ENCODE measurements at places on chromosomes 2 and 18.

DNA sequence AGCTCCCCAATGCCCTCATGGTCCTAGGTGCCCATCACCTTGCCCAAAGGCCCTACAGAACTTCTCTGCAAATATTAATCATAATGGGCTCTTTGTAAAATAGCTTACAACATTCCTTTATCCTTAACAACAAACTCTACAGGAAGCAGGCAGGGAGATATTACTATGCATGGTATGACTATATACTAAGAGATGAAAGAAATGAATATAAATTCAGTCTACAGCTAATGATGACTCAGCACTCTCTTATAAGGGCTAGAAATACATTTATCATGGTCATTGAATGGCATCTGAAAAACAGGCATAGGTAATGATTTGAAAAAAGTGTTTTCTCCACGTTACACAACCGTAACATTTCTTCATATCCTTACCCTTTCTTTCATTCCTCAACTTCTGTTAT is 254.8 kb upstream of the DSEL start:
- DNase-seq = no peak

DNA sequence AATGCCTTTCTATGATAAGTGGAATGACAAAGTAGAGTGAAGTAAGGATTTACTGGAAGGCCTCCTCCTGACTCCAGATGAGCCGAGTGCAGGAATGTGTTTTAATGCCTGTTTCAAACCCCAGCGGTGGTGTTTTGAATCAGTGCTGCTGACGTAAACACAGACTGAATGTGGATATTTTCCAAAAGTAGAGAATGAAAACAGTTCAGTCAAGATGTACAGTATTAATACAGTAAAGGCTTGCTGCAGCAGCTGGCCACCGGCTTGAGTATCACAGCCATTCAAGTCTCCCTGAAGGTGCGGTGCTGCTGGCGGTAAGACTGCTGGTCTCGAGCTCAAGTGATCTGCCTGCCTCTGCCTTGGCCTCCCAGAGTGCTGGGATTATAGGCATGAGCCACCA is 46.7 kb downstream of the ARHGAP28 start:
- DNase-seq = no peak

- no peak for DNase-seq
Observed at GRCh38 chr18:9546468-9546867, 67.9 kb downstream of the PPP4R1 start.

GRCh38 chr2:210718503-210718902 is 162.1 kb downstream of the CPS1 start:
- DNase-seq = no peak

- no peak for DNase-seq
Observed at GRCh38 chr2:196288006-196288538, 116.7 kb upstream of the STK17B start.

DNA sequence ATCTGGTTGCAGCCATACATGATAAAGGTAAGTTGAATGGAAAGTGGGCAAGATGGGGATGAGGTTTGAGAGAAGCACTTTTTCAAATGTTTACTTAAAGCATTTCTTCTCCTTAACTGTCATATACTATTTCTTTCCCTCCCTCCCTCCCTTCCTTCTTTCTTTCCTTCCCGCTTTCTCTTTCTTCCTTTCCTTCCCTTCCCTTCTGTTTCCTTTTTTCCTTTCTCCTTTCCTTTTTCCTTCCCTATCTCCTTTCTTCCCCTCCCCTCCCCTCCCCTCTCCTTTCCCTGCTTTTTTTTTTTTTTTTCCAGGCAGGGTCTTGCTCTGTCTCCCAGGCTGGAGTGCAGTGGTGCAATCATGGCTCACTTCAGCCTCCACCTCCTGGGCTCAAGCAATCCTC is 5.6 kb downstream of the SLC3A1 start:
- DNase-seq = no peak

GRCh38 chr2:235416858-235417499 is 76.9 kb upstream of the AGAP1 start:
- DNase-seq = no peak

GRCh38 chr2:46342566-46343315 is 45.5 kb downstream of the EPAS1 start:
- no peak for DNase-seq

- DNase-seq = no peak
Observed at GRCh38 chr2:217877866-217878265, 124.9 kb downstream of the TNS1 start.

GRCh38 chr2:1683297-1683696 is 61.0 kb downstream of the PXDN start:
- DNase-seq = no peak

- DNase-seq = no peak
Observed at GRCh38 chr18:48697441-48697840, 158.6 kb downstream of the CTIF start.

DNA sequence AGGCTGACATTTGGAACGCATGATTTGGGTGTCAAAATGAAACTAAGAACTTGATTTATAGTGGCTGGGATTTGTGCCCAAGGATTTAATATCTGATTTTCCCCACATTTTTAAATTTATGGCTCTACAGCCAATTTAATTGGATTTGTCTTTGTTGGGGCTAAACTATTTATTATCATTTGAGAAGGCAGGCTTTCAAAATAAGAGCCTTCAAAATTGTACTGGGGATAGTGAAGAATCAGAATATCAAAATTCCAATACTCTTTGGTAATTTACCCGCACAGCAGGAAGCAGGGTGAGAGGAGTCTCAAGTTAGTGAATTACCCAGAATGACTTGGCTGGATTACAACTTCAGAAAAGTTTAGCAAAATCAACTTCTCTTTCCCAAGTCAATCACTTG is 278.1 kb downstream of the LRATD1 start:
- no peak for DNase-seq

DNA sequence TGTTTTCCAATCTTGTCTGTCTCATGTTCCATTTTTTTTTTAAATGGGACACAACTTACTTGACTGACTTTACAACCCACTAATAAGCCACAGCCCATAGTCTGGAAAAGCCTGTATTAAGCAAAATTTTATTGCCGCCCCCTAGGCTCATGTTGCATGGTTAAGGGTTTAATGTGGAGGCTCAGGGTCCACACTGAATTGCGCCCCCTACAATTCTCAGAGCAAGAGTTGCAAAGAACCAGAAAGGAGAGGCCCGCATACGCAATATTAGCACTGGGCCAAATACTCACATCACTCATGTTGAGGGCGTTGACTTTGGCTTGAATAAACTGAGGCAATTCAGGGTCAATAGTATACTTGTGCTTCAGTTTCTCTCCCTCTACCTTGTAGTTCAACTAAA is 65.5 kb downstream of the NEB start:
- DNase-seq = no peak

DNA sequence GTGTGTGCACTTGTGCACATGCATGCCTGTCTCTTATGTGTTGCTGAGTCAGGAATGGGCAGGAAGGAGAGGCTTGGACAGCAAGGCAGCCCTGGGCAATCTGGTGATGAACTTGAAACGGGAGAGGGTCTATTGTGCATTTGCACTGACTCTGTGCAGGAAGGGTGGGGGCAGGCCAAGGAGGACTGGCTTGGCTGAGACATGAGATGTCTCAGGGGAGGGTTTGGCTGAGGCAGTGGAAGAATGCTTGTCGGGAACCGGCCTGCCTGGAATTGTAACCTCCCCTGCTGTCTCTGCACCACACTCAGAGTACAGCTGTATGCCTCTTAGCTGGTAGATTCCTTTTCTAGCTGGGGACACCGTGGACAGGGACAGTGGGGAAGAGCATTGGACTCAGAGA is 176.1 kb upstream of the TNP1 start:
- no peak for DNase-seq

DNA sequence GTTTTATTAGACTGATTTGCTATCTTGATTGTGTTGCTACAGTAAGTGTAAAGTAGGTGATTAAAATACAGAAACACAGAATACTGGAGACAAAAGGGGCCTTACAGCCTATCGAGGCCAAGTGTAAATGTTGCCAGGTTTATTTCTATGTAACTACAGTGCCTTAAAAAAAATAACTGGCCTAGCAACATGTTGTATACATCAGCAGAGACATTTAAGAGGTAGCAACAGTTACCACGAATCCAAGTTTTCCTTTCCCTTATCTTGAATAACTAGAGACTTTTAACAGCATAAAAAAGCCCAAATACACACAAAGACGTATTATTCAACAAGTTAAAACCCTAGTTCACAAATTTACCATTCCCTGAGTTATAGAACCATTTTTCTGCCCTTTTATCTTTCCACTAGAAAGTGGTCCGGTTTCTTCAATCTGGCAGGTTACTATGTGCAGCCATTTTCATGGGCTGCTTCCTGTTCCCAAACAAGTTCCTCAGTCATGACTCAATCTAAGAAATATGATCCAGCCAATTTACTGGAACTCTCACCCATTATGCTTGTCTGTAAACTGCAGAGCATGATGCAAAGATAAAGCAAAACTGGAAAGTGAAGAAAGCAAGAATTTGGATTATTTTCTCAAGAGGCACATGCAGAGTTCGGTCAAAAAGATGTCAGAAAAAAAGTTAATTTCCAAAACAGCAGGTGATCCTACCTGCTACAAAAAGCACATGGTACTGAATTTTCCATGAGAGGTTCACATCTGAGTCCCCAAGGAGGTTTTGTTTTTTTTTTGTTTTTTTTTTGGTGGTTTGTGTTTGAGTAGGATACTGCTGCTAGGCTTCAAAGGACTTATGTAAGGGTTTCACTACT is 22.2 kb downstream of the NFE2L2 start:
- no peak for DNase-seq

DNA sequence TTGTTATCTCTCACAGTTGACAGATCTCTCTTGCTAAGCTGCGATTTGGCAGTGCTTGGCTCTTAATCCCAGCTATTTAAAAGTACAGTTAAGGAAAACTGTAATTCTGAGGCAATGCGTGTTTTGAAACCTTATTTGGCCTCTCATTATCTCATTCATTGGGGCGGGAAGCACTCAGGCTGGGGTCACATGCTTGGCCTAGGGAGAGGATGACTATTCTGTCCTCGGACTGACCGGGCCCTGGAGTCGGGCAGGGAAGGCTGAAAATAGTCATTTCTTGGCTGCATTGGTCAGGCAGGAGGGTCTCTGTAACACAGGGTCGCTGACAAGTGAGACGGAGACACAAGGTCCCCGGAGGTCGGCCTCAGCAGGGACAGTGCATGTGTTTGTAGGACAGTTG is 20.2 kb upstream of the EMILIN2 start:
- DNase-seq = no peak

DNA sequence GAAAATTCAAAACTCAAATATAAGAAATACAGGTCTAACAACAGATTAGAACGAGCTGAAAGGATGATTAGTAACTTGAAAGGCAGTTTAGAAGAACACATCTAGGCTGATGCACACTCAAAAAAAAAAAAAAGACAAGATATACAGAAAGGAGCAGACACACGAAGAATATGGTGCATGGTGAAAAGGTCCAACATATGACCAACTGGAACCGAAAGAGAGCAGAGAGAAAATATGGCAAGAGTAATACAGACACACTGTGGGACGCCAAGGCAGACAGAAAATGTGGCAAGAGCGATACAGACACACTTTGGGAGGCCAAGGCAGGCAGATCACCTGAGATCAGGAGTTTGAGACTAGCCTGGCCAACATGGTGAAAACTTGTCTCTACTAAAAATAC is 39.8 kb downstream of the NDUFA10 start:
- no peak for DNase-seq

GRCh38 chr2:16125614-16126516 is 185.5 kb downstream of the MYCN start:
- no peak for DNase-seq

GRCh38 chr18:50398947-50399346 is 24.1 kb downstream of the SKA1 start:
- DNase-seq = no peak

GRCh38 chr18:5456577-5457461 is 87.0 kb downstream of the EPB41L3 start:
- no peak for DNase-seq

DNA sequence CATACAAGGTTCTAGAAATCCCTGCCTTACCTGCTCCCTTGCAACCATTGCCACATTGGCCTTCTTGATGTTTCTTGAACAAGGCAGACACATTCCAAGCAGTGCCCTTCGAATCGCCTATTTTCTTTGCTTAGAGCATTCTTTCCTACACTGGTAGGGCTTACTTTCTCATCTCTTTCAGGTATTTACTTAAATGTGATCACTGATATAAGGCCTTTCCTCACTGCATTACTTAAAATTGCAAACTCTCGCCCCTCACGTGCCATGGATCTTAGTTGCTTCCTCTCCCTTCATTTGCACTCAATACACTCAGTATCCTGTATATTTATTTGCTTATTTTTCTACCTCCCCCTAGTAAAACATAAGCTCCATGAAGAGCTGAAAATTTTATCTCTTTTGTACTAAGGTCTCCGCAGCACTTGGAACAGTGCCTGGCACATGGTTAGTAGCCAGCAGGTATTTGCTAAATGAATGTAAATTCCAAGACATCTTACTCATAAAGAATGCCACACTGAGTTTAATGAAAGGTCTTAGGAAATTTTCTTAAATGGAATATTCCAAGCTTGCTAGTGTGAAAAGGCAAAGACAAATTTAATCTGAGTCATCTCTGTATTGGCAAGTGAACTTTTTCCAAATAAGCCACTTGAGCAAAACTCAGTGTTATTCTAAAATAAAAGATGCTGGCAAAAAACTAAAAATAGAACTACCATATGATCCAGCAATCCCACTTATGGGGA is 42.4 kb upstream of the FIGN start:
- DNase-seq = no peak

DNA sequence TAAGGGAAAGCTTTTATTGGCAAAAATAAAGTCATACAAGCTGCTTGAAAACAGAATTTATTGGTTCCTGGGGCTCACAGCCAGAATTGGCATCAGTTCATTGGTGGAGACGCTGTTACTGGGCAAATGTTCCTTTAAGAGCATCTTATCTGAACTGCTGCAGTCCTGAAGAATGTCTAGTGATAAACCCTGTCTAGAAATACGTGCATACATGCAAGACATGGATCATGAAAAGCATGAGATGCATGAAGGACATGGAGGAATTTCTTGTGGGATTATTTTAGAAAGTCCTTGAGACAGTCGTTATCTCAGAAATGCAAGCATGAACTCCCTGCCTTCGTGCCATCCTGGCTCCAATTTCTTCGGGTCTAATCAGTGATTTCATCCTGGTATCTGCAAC is 32.5 kb upstream of the FHOD3 start:
- no peak for DNase-seq

DNA sequence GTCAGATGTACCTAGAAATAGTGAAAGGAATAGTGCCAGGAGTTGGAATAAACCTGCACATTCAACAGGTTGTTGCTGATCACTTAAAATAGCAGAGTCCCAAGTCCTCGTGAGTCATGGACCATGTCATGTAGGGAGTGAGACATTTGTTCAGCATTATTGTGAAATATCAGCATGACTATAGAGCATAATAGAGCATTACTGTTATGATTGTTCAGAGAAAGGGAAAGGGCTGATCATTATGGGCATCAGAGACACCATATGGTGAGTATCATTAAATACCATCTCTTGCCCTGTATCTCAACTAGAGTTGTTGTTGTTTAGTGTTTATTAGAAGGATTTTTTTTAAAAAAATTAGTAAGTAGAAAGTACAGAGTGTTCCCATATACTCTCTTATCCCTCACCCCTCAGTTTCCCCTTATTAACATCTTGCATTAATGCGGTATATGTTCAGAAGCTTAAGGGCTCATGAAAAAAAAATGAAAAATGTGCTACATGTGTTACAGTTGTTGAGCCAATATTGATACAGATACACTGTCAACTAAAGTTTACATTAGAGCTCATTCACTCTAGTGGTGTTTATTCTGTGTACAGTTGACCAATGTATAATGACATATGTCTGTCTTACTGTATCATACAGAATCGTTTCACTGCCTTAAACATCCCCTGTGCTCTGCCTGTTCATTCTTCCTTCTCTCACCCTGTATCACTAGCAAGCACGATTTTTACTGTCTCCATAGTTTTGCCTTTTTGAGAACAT is 5.7 kb downstream of the ELAC1 start:
- no peak for DNase-seq
